Cerebellar nuclear complex (tissue), 1 donor: ENCODE measurements at places on chromosomes 2 and 18.

DNA sequence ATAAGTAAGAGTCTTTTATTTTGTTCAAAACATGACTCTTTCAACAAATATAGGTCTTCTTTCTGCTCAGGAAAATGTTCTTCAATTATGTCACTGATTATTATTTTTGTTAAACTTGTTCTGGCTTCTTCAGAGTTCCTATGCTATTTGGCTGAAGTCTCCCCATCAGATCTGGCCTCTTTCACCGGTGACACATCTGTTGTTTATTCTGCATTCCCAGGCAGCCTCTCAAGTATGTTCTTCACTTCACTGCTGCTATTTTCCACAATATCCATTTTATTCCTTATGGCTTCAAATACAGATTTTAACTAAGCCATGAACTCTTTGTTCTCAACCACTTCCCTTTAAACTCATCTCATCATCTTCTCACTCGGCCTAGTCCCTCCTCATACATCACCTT is 45.7 kb downstream of the HDAC4 start:
- DNase-seq, result no peak

DNA sequence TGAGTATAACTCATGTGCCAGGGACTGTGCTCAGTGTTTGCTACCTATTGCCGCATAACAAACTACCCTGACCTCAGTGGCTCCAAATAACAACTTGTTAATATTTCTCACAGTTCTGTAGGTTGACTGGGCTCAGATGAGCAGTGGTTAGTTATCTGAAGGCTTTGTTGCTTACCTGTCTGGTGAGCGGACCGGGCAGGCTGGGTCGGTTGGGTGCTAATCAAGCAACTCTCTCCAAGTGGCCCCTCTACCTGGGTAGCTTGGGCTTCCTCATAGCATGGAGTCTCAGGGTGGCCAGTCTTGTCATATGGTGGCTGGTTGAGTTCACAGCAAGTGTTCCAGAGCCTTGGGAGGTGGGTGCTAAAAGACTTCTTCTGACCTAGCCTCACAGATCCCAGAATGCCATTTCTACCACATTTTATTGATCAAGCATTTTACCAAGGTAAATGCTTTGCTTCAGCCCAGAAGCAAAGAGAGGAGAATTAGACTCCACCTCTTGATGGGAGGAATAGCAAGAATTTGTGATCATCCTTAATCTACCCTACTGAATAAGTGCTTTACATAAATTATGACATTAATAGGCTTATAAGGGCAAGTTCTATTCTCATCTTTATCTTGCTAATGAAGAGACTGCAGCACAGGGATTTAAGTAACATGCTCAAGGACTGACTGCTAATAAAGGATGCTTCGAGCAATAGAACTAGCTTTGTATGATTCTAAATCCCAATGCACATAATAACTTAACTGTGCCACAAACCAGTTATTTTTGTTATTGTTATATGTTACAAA is 16.9 kb downstream of the RAB31 start:
- DNase-seq, result no peak

- DNase-seq, result no peak
Measured at GRCh38 chr2:222034058-222034457, 264.7 kb downstream of the PAX3 start.

DNA sequence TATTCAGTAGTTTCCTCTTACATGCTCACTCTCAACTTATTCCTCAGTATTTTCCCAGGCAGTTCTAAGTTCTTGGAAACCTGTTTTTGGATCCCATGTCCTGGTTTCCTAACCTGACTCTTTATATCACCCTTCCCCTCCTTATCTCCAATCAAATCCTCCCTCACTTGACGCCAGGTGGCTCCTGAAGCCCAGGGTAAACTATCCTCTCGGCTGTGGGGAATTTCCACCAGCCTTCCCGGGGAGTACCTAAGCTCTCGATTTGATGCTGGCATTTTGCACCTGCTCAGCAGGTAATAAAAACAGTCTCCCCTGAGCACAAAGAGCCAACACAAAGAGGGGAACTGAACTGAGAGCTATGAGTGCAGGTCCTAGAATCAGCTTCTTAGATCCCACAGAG is 538.0 kb downstream of the SLC4A3 start:
- DNase-seq, result no peak

GRCh38 chr2:74511104-74511989 is 2.9 kb upstream of the TLX2 start:
- DNase-seq, result no peak

DNA sequence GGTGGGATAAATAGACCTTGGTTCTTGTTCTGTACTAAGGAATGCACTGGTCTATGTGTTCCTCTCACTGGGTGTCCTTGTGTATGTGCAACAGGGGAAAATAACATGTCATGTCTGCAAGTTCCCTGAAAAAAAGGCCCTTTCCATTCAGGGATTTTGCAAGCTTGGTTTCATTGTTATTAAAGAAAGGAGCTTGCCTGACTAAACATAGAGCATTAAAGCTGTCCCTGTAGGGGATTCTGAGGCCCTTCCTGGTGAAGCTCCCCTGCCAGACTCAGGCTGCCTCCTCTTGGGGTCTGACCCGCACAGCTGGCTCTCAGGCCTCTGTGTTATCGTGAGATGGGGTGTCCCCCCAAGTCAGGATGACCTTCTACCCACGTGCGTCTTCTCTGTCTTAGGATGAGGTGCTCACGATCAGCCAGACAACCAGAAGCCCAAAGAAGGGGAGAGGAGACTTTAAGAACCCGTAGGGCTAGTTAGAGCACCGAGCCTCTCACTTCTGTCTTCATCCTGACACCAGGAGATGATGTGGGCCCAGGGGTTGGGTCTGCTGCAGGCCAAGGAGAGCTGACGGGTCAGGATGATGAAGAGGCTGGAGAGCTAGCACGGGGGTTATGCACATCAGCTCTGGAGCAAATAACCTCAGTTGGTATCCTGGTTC is 21.2 kb downstream of the CAPG start:
- DNase-seq, result no peak

DNA sequence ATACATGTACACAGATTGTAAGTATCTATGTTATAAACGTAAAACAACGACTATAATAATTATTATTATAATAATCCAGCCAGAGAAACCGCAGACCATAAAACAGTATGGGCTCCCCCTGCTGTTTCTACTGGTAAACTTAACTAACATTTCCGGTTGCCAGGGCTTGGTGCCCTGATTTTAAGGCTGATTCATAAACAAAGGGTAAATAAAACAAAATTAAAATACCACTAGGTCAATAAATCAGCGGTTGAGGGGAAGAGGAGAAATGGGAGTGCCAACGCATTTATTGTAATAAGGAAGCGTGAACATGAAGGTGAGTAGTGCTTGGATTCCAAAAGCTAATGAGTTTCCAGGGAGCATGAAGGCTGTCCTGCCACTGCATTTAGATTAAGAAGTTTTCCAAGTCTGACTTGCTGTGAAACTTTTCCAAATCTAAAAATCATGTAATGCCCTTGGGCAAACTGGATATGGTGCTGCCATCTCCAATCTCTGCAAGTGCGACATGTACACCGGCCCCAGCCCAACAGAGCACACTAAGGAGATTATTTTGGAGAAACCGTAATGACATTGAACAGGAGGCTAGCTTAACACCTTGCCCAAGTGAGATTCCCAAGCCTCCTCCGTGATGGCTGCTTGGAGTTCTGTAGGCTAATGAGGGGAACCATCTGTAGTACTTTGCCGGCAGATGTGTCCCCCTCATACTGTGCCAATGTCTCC is 50.7 kb upstream of the HNRNPA3 start:
- no peak for DNase-seq

DNA sequence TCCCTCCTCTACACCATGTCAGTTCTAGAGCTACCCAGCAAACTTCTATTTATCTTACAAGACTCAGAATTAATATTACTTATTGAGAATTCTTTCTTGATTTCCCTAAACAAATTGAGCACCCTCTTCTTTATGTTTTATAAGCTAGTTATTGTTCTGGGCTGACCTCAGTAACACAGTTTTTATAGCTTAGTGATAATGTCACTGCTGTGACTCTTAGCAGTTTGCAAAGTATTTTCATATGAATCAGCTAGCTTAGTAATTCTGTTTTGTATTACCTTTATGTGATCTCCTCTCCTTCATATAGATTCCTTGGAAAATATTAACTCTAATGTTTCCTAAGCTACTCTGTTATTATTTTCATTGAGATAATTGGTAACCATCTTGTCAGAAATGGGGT is 114.9 kb downstream of the PMS1 start:
- no peak for DNase-seq

DNA sequence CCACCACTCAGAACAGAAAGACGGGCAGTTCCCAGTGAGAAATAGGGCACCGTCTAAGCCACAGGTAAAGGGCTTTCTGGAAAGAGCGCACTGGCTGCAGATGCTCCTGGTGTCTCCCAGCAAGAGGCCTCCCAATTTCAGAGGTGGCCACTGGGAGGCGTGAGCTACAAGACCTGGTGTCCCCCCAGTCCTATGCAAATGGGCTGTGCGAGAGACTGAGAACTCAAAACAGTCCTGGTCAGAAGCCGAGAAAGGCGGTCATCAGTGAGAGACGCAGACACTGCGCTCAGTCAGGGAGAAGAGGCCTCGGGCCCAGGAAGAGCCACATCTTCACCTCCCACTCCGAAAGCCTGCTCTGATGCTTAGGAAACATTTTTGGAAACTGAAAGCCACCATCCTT is 179.5 kb downstream of the EIPR1 start:
- no peak for DNase-seq

DNA sequence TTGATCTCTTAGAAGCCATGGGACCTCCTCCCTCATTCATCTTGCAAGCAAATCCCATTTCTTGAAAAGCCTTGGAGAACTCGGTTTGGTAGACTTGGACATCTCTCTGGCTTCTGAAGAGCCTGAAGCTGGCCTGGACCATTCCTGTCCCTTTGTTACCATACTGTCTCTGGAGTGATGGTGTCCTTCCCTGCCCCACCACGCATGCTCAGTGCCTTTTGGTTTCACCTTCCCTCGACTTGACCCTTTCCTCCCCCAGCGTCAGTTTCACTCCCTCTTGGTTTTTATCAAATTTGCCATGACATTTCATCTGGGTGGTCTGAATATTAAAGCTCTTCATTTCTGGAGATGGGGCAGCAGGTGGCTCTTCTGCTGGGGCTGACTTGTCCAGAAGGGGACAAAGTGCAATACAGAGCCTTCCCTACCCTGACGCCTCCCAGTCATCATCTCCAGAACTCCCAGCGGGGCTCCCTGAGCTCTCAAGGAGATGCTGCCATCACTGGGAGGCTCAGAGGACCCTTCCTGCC is 20.0 kb downstream of the FOSL2 start:
- DNase-seq, result no peak
